Stimulated activated naive CD4-positive, alpha-beta T cell (primary cell): ENCODE measurements at places on chromosomes 7 and 10.

GRCh38 chr7:91267171-91267955, 3.1 kb downstream of the FZD1 start:
- DNase-seq: no peak

- no peak for DNase-seq
These were observed 43.8 kb downstream of the ETV1 start for GRCh38 chr7:13945670-13946069.

DNA sequence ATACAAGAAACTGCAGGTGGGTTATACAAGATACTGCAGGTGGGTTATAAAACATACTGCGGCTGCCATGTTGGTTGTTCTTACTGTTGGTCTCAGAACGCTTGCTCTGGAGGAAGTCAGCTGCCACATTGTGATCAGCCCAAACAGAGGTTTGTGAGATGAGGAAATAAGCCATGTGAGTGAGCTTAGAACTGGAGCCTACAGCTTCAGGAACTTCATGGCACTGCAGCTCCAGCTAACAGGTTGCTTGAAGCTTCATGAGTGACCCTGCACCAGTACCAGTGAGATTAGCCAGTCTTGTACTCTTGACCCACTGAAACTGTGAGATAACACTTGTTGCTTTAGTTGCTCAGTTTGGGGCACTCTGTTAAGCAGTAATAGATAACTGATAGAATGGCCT, 74.5 kb upstream of the PRKCQ start:
- no peak for DNase-seq

DNA sequence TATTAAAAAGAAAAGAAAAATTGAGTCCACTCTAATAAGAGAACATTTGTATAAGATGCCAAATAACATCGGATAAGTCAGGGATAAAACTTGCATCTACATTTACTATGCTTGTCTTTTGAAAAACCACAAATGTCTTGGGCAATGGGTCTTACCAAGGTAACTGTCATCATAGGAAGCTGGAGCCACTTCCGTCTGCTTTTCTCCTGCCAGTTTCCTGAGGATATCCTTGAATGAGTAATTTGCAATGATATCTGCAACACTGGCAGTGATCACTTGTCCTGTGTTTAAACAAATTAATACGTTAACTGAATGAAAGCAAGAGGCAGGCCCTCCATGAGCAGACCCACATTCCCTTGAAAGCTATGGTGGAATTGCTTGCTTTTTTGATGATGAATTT, 47.3 kb downstream of the ITGA8 start:
- DNase-seq: no peak

GRCh38 chr10:91340613-91341362, 69.4 kb upstream of the HECTD2 start:
- DNase-seq: no peak

DNA sequence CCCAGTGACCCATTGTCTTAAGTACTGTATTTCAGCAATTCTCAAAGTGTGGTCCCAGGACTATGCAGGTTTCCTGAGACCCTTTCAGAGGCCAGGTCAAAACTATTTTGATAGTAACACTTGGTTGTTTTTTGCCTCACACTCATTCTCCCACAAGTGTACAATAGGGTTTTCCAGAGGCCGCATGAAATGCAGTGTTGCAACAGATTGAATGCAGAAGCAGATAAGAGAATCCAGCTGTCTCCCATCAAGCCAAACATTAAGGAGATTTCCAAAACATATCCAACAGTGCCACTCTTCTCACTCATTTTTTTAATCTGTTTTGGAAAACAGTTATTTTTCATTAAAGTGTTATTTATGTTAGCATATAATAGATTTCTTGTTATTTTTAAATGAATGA, 20.0 kb downstream of the VKORC1L1 start:
- no peak for DNase-seq

DNA sequence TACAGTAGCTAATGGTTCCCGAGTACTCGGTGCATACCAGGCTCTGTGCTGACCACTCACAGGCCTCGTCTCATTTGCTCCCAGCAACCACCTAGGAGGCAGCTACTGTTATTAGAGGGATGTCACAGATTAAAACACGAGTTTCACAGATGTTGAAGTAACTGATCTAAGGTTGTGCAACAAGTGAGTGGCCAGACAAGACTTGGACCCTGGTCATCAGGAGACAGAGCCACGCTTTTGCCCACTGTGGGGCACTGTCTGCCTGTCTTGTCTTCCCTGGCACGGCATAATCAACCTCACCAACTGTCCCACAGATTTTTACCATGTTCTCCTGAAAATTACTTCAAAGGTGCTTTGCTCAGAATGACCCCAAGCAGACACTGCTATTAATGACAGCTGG, 111.6 kb upstream of the HABP2 start:
- no peak for DNase-seq

GRCh38 chr10:47098238-47098637, 187.0 kb downstream of the PTPN20 start:
- no peak for DNase-seq

DNA sequence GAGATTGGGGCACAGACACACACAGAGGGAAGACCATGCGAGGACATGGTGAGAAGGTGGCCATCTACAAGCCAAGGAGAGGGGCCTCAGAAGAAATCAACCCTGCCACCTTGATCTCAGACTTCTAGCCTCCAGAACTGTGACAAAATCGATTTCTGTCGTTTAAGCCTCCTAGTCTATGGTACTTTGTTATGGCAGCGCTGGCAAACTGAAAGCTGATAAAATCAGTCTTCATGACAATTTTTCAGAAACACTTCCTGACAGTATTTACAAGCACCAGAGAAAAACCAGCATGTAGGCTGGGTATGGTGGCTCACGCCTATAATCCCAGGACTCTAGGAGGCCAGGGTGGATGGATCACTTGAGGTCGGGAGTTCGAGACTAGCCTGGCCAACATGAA, 4.2 kb downstream of the PARP12 start:
- no peak for DNase-seq

- DNase-seq: no peak
These were observed 64.7 kb downstream of the KAT6B start for GRCh38 chr10:74891053-74891452.

DNA sequence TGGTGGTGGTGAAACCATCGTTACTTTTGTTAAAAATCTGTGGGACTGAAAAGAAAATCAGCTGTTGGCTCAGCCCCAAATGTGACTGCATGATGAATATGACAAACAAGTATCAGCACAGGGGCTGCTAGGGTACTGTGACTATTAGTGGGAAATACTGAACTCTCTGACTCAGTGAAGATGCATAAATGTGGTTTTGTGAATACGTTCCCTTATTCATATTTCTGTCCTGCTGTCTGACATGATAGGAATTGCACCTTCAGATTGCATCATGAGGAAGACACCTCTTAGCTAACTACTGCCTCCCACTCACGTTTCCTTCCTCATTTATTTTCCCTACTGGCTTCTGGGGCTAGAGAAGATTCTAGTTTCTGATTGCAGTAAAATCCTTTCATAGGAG, 1.4 kb downstream of the CLEC5A start:
- DNase-seq: no peak

GRCh38 chr7:46633630-46634240, 712.7 kb upstream of the IGFBP3 start:
- no peak for DNase-seq

DNA sequence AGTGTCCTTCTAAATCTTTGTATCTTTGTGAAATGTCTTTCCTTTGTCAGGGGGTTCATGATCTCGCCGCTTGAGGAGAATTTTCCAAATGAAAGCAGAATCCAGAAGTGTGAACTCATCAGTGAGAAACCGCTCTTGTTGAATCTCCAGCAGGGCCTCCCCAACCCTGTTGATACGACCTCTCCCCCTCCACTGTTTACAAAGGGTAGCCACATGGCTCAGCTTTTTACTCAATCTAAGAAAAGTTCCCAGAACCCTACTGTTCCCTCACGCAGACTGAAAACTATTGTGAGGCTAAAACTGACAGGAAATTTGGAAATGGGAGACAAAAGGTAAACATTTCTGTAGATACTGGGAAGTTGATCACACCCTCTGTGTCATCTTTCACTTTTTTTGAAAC, 73.9 kb downstream of the SEMA3C start:
- DNase-seq: no peak

GRCh38 chr10:110002801-110003523, 4.8 kb upstream of the ADD3 start:
- DNase-seq: no peak

DNA sequence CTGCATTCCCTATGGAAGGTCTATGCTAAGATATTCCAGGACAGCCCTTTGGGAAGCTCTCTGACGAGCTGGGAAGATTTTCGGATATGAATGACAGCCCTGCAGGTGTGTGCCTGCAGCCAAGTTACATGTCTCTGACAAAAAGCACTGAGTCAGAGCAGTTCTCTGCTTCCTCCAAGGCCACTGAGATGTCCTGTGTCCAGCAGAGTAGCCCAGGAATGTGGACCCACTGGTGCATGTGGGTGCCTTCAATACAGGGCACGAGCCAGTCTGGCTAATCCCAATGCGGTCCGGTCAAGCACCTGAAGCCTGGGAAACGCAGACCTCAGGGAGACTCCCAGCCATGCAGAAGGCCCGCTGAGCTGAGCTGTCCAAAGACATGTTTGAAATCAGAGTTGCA, 565.7 kb downstream of the TCERG1L start:
- DNase-seq: no peak

- peak; percentile 15 for DNase-seq
These were observed 16.9 kb downstream of the PCGF6 start for GRCh38 chr10:103333934-103334520.

DNA sequence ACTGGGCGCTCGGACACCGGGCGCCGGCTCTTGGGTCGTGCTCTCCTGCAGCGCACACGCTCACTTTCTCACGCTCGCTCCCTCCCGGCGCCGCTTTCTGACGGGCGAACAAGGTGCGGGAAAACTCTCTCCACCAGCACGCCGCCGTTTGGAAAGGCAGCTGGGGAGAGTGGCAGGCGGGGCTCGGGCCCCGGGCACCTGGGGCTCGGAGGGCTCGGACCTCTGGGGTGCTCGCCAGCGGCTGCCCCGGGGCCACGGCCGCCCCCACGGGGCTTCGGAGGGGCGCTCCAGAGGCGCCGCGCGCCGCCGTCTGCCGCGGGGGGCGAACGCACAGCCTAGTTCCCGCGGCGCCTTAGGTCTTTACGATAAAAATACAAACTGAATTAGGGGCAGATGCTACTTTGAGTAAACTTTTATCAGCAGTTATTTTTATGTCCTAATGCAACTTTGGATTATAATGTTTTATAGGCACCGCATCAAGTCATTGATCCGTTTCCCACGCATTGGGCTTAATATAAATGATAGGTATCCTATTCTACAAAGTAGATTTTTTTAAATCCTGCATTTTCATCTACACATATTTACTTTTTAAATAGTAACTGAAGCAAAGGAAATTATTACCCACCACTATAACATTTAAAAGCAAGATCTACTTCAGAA, 535 bp upstream of the EPC1 start:
- peak; percentile 72 for DNase-seq

DNA sequence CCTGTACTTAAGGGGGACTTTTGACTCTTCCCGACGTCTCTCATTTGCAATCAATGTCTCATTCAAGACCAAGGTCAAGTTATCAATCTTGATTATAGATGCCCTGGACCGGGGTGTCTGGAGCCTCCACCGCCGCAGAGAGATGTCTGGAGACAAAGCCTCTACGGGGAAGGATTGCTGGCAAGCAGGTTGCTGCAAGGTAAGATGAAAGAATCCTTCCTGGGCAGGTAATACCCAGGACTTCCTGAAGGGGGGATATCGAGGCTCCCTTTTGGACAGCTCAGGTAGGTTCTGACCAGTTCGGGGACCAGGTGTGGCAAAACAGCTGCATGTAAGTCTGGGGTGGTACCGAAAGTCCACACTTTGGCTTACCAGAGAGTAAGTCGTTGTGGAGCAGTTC, 12.5 kb upstream of the CUX1 start:
- DNase-seq: peak; percentile 18

DNA sequence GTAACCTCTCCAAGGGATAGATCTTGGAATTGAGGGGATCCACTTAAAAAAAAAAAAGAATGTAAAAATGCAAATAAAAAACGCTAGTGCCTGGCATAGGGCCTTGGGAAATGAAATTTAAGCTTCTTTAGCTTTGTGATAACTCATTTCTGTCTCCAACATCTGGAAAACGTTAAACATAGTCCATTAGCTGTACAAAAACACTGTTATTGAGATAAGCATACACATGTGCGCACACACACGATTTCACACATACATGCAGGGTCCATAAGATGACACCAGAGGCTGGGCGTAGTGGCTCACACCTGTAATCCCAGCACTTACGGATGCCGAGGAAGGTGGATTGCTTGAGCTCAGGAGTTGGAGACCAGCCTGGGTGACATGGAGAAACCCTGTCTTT, 13.7 kb upstream of the CUL2 start:
- no peak for DNase-seq

DNA sequence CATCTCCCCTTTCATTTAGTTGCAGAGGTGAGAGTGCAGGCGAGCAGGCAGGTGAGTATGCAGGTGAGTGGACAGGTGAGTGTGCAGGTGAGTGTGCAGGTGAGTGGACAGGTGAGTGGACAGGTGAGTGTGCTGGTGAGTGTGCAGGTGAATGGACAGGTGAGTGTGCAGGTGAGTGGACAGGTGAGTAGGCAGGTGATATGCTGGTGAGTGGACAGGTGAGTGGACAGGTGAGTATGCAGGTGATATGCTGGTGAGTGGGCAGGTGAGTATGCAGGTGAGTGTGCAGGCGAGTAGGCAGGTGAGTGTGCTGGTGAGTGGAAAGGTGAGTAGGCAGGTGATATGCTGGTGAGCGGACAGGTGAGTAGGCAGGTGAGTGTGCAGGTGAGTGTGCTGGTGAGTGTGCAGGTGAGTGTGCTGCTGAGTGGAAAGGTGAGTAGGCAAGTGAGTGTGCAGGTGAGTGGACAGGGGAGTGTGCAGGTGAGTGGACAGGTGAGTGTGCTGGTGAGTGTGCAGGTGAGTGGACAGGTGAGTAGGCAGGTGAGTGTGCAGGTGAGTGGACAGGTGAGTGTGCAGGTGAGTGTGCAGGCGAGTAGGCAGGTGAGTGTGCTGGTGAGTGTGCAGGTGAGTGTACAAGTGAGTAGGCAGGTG, 165.6 kb downstream of the ADARB2 start:
- DNase-seq: no peak

DNA sequence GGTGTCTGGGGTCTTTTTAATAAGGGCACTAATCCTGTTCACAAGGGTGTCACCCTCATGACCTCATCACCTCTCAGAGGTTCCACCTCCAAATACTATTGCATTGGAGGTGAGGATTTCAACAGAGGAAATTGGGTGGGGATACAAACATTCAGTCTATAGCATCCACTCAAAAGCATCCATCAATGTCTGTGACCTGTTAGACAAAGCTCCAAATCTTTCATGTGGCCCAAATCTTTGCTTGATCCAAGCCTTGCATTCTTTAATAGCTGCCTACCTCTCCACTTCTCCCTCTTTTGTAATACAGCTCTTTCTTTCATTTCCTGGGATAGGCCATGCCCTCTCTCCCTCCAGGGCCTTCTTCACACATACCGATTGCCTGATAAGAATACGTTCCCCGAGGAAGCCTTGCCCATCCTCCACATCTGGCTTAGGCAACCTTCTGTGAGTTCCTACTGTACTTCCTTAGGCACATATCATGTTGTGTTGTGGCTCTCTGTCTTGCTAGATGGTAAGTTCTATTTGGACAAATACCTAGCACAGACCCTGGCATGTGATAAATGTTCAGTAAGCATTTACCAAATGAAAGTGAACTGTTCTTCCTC, 66.1 kb downstream of the CREM start:
- no peak for DNase-seq

- no peak for DNase-seq
These were observed 122.0 kb downstream of the AGMO start for GRCh38 chr7:15439853-15440252.

GRCh38 chr10:34484164-34484563, 330.9 kb downstream of the PARD3 start:
- DNase-seq: no peak

- DNase-seq: no peak
These were observed 56.8 kb upstream of the DGKB start for GRCh38 chr7:14959339-14959738.

GRCh38 chr7:154865984-154866685, 136.8 kb downstream of the PAXIP1 start:
- DNase-seq: no peak
